CD4-positive, alpha-beta T cell (primary cell): ENCODE measurements at places on chromosomes 2 and 18.

DNA sequence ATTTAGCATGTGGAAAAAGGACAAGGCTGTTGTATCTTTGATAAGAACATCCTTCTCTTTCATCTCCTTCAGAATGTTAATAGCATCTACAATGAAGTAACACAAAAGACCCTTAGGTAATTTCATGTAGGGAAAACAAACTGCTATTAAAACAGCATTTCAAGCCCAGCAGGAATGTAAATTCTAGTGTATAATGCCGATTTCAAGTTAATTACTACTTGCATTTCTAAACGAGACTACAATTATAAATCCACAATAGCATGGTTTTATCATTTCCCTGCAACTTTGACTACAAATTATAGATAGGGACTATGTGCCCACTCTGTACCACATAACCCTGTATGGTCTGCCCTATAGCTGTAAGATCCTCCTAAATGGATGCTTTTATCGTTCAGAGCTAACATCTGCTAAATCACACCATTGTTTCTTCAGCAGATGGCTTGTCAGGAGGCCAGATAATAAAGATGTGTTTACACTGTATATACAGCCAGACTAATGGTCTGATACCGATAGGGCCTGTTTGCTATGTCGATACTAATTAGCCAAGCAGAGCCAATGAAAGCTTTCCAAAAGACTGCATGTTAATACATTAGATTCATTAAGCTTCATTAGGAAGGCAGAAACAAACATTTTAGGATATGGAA is 51.9 kb downstream of the LRPPRC start:
- DNase-seq, result no peak

GRCh38 chr2:205411558-205411957 is 270.7 kb upstream of the NRP2 start:
- no peak for DNase-seq

DNA sequence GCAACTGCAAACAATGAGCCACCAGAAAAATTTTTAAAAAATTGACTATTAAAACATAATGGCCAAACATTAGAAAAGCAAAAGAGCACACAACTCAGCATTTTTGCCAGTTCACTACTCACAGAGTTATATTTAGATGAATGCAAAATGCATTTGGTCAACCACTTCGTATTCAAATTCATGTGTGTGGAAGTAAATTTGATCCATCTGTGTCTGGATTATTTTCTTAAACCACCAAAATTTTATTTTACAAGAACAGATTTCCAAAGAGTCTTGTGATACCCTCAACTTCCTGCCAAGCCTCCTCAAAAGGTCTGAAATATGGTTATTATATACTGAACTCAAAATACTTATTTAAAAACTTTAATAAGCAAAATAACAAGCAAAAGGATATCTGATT is 57.4 kb downstream of the PPP1R1C start:
- DNase-seq, result no peak

- DNase-seq, result no peak
Measured at GRCh38 chr2:71592181-71592711, 138.9 kb downstream of the DYSF start.

- DNase-seq, result no peak
Measured at GRCh38 chr2:60335533-60336237, 217.8 kb downstream of the BCL11A start.

DNA sequence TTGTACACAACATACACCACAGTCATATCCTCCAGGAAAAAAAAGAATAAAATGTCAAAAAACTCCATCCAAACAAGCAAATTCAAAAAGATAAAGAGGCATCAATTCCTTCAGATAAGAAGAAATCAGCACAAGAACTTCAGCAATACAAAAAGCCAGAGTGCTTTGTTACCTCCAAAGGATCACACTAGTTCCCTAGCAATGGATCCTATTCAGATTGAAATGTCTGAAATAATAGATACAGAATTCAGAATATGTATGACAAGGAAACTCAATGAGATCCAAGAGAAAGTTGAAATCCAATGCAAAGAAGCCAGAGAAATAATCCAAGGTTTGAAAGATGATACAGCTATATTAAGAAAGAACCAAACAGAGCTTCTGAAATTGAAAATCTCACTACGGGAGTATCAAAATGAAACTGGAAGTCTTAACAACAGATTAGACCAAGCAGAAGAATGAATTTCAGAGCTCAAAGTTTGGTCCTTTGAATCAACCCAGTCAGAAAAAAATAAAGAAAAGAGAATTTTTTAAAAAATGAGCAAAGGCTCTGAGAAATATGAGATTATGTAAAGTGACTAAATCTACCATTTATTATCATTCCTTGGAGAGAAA is 80.6 kb downstream of the TRABD2A start:
- DNase-seq, result no peak

DNA sequence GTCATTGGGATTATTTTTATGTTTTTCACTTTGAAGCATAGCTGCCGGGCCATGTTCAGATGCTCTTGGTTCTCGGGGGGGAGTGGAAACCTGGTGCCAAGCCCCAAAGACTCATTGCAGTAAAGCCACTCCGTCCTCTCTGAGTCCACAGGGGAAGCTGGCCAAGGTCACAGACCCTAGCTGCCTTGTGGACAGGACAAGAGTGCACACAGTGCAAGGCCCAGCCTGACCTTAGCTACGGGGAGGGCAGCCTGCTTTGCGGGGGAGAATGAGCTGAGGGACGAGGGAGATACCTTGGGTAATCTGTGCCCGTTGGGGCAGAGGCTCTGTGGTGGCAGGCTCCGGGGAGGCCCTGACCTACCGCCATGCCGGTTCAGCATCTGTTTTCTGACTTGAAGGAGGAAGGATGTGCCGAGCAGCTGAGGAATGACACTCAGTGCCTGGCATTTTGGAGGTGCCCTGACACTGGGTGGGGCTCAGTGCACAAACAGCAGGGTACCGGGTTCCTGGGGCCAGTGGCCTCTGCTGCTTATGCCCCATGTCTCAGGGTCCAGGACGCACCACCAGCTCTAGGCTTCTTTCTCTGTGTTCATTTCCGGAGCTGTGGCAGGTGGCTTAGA is 87.2 kb downstream of the STPG4 start:
- DNase-seq, result no peak

- DNase-seq, result no peak
Measured at GRCh38 chr2:234542742-234543141, 45.9 kb upstream of the ARL4C start.

GRCh38 chr18:3995476-3996102 is 459.5 kb downstream of the DLGAP1 start:
- DNase-seq, result peak; percentile 23

- DNase-seq, result no peak
Measured at GRCh38 chr2:137659616-137660015, 304.7 kb upstream of the HNMT start.

DNA sequence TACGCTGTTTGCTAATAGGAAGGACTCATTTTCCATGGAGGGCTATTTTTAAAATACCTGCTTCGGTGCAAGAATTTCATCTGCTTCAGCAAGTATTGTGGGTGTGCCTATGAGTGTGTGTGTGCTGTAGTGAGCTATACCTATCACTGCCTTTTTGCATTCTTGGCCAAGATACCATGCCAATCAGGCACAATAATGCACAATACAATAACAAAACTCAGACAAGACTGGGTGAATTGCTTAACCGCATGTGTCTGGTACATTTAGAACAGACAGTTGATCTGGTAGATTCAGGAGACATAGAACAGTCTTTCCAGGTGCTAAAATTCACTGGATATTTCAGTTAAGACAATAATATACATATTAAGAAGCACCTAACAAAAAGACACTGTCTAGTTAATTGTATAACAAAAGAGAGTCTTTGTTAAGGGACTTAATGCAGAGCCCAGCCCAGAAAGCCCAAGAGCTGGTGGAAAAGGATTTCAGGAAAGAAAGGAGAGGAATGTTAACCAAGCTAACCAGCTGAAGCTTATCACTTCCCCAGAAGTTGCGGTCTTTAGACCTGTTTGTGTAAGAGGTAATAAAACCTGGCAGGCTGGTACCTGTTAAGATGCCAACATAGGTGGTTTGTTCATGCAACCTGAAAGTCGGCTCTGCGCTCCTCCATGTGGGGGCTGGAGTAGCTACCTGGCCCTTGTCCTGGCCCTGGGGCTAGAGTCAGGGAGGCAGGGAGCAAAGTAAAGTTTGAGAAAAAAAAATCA is 153.3 kb upstream of the RBMS1 start:
- no peak for DNase-seq

DNA sequence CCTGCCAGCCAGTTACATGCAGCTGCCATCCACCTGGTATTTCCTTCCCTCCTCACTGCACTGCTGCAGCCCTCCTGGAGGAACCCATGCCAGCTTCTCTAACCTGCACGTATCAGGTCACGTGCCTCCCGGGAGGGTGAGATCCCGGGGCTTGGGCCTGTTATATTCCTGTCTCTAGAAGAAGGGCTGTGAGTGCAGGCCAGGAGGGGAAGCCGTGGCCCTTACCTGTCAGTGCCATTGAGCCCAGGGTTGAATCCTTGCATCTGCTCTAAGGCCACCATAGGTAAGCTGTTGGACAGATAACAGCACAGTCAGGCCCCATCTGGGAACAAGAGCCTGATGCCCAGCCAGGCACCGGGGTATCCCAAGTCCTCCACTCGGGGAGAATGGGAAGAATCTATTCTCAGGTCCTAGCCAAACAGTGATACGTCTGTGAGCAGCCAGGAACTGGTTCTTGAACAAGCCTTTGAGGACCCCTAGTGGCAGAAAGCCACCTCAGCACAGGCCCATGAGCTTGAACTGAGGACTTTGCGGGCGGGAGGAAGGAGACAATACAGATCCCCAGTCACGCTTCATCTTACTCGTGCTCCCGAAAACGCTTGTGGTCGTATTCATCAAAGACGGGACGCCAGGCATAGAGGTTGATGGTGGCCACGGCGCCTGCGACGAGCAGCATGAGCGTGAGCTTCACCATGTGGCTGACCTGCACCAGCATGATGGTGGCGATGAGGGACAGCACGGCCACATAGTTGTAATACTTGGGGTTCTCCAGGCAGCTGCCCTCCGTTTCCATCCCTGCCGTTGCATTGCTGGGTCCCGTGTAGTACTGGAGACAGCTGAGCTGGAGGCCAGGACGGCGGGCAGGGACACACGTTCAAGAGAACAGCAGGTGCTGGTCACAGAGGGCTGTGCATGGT is 34.4 kb downstream of the CENPO start:
- peak; percentile 86 for DNase-seq

- no peak for DNase-seq
Measured at GRCh38 chr2:38744399-38744780, 6.8 kb downstream of the SRSF7 start.

DNA sequence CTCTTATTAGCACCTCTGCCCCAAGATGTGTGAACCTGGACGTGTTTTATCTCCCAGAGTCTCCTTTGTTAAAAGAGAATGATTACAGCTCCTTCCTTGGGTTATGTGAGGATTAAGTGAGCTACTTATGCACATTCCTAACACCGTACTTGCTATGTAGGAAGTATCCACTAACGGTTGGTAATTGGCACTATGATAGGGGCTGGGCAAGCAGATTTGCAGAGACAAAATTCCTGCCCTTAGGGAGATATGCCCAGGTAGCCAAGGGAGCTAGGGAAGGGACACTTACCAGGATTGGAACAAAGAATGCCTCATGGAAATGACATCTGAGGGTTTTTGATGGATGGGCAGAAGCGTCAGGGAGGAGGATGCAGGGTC is 11.5 kb upstream of the ALPK2 start:
- DNase-seq, result no peak

- no peak for DNase-seq
Measured at GRCh38 chr2:10094271-10094814, 14.1 kb upstream of the CYS1 start.

GRCh38 chr2:23330214-23330613 is 54.8 kb upstream of the KLHL29 start:
- DNase-seq, result no peak

DNA sequence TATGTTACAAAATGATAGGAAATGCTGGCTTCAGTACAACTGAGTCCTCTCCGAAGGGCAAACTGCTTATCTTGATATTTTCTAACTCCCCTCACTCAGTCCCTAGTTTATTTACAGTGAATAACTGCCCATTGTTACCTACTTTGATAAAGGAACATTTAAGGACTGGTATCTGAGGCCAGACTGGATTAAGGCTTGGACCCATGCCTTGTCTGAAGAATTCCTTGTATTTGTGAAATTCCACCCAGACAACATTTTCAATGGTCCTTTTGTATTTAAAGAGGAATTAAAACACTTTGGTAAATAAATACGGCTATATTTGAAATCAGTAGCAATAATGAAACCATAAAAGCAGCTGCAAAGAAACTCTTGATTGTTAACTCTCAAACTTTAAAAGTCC is 58.3 kb downstream of the PELI1 start:
- DNase-seq, result no peak

DNA sequence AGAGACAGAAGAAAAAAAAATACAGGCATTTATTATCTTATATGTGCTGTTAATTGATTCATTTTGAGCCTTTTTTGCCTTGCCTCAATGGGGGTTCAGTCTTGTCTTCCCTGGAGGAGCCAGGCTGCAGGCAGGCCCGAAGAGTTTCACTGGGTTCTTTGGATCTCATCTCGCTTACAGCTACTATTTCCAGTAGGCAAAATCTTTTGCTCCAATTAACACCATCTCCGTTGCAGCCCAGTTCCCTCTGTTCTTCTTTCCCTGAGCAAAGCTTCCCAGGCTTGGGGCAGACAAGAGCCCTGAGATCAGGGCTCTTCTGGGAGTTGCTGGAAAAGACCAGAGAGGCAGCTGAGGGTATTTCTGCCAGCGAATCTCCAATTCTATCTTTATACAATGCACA is 168.8 kb upstream of the CELF4 start:
- no peak for DNase-seq

DNA sequence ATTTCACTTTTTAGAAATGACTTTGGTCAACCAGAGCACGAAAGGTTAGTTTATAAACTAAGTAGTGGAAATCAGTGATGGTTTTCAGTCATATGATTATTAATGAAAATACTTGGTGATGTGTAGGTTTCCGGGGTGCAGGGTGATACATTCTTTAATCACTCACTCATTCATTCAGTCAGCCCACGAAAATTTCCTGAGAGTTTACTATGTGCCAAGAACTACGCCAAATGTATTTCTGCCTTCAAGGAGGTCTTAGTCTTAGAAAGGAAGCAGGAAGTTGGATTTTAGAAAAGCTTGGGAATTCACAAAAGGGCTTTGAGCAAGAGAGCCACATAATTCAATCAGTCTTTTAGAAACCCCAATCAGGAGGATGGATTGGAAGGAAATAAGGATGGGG is 543.6 kb downstream of the PLCL1 start:
- no peak for DNase-seq

DNA sequence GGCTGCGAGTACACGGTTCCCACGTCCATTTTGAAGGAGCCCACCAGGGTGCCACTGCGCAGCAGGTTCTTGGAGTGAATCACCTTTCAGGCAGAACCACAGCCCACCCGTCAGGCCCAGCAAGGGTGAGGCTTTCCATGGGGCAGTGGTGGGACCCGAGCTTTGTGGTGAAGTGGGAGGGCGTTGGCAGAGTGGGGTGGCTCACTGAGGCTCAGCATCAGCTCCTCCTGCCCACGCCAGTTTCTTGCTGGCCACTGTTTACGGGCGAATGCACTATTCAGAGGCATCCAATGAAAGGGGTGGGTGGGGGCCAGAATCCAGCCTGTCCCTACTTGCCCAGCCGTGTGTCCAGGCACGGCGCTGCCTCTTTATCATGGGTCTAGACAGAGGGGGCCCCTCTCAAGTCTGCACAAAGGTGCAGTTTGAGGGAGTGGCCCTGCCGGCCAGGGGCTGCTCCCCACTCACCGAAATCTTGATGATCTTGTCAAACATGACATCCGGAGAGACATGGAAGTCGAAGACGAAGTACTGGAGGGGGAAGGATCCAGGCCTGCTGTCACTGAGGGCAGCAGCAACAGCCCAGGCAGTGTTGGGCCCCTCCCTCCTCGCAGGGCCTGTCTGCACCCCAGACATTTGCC is 11.4 kb upstream of the OTOF start:
- DNase-seq, result no peak

GRCh38 chr2:105609746-105610402 is 134.8 kb upstream of the NCK2 start:
- no peak for DNase-seq
